Left colon (tissue), 2 donors: ENCODE measurements at places on chromosomes 4 and X.

GRCh38 chr4:37978248-37978924 lies 18.2 kb downstream of the PTTG2 start:
- peak; percentile 60 for DNase-seq

GRCh38 chrX:17829566-17829965 lies 31.5 kb downstream of the RAI2 start:
- no peak for DNase-seq

DNA sequence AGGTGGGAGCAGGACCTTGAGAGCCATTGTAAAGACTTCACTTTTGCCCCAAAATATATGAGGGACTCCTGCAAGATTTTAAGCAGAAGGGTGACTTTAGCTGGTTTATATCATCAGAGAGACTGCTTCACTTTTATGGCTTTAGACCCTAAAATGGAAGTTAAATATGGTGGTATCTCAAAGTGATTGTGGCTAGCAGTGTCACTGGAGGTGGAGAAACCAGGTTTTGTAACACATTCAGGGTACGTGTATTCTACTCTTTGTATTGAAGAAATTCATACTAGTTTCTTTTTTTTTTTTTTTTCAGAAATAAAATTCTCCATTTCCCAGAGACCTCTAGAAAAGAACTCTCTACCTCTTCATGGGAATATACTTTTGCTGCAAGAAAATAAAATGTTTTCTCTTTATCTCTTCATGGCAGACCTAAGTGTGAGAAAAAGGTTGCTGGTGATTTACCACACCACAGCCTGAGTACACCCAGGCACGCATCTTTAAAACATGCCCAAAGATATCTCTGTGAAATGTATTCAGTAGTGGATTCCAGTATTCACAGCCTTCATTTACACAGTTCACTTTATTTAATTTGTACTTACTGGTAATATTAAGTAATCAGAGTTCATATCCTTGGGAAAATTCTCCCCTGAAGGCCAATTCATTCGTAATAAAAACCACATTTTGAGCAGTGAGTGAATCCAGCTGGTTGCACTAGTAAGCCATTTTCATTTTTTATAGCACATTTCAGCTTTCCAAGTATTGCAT lies 74.3 kb upstream of the GUCY1A1 start:
- no peak for DNase-seq

- no peak for DNase-seq
Measured at GRCh38 chr4:6200922-6201362, 593 bp upstream of the JAKMIP1 start.

- no peak for DNase-seq
Measured at GRCh38 chrX:13697976-13698375, 9.0 kb downstream of the RAB9A start.

DNA sequence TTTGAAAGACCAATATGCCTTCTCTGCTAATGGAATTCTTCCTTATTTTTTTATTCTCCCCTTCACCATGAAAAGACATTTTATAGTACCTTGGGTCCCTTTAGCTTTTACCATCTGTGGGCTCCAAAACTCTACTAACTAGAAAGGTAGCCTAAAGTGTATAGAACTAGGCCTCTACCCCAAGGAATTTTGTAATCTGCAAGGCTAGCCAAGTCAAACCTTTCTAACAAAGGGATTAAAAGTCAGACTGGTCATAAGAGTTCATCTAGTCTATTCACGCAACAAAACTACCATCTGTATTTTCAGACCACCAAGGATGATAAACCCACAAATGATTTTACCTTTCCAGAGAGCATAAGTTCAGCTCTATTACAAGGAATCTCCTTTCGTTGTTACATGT lies 189.5 kb upstream of the DCAF8L1 start:
- no peak for DNase-seq

DNA sequence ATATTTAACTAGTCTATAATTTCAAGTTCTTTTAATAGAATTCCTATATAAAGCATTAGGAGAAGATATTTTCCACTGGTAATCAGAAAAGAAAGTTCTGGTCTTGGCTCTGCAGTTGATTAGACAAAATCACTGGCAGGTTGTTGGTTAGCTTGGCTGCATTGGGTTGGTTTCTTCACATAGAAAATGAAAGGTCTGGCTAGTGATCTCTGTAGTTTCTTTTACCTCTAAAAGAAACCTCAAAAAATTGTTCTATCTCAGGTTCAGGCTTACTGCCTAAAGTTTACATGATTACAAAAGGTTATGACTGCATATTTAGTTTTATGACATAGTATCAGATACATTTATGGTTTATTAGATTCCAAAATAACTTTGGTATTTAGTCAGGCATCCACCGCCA lies 95.8 kb upstream of the NAP1L5 start:
- DNase-seq = no peak

- no peak for DNase-seq
Measured at GRCh38 chr4:78162821-78163220, 105.7 kb downstream of the FRAS1 start.

- DNase-seq = no peak
Measured at GRCh38 chr4:17894421-17894820, 83.6 kb downstream of the NCAPG start.

GRCh38 chr4:110289601-110290100 lies 91.2 kb upstream of the ELOVL6 start:
- no peak for DNase-seq

DNA sequence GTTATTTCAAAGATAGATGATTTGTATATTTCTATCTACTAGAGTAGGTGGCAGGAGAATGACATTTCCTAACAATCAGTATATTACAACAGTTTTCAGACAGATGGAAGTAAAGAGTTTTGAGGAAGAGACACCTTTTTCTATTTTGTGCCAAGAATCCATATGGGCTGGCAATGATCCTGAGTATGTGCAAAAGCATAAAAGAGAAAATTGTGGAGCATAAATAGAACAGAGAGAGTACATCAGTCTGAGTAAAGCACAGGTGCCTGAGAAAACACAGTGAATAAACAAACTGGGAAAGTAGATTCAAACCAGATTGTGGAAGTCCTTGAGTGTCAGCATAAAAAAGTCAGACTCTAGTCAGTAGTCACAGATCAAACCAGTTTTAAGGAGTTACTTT lies 96.8 kb upstream of the WDR44 start:
- DNase-seq = no peak

DNA sequence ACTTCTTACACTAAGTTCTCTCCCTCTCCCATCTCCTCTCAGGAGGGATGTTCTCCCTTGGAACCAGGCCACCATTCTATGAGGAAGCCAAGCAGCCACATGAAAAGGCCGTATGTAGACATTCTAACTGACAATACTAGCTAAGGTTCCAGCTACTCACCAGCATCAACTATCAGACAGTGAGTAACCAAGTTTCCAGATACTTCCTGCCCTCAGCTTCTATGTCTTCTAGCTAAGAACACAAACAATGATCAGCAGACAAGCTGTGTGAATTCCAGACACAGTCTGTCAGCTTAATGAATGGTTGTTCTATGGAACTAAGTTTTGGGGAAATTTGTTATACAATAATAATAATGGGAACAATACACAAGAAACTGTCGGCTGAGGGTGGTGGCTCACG lies 50.8 kb downstream of the SMIM14 start:
- DNase-seq = no peak

DNA sequence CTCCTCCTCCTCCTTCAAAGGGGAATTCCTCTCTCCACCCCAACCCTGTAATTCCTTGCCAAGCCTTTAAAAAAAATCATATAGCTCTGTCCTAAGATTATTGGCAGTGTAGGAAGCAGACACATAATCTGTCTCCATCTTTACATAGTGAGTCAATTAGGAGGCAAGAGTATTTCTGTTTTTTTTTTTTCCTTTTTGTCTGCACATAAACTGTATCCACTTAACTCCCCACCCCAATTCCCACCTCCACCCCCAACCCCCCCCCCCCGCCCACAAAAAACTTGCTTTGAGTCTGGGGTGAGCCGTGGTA lies 182.5 kb downstream of the RASL11B start:
- no peak for DNase-seq

DNA sequence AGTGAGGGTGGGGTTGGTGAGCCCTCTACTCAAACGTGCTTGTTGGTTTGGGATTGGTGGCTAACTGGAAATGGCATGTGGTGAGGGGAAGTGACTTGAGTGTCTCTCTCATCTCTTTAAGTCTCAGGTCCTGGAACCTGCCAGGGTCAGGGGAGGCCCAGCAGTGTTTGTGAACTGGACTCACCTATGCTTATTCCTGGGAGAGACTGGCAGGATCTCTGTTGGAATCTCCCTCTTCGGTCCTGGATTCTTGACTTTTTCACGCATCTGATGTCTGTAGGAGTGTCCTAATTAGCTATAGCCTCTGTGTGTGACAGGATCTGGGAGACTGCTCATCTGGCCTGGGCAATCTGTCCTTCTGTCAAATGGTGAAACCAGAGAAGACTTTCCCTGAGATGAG lies 7.2 kb upstream of the EFNB1 start:
- DNase-seq = no peak

- peak; percentile 70 for DNase-seq
Measured at GRCh38 chr4:182916483-182917181, 554 bp downstream of the DCTD start.

DNA sequence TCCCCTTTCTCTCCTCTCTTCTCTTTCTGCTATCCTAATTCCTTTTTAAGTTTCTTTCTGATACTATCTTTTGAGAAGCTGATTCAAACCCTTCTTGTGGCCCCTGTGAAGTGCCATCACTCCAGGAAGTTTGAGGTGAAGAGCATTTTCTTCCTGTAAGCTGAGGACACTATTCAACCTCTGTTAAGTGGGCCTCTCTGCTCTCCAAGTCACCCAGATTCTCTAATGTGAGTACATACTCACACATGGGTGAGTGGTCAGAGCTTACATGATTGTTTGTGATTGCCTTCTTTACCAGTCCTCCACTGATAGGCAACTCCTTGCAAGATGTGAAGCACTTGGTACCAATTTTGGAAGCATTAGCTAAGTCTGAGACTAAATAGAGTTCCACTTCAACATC lies 18.4 kb upstream of the SMIM10L2A start:
- no peak for DNase-seq

GRCh38 chrX:54921427-54922021 lies 900 bp downstream of the TRO start:
- DNase-seq = peak; percentile 39

DNA sequence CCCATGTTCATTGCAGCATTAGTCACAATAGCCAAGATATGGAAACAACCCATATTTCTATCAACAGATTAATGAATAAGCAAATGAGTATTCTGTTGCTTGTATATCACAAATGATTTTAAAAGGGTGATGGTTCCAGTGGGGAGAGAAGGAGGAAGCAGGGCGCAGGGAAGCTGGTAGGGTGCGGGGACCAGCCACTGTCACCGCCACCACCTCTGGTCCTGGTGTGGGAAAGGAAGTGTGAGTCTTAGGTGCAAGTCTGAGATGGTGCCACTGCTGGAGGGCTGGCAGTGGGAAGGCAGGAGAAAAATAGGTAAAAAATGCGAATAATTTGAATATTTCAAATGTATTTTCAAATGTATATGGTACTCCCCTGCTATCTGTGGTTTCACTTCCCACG lies 286.8 kb upstream of the DDX53 start:
- DNase-seq = no peak

GRCh38 chr4:27149541-27150212 lies 289.0 kb downstream of the STIM2 start:
- no peak for DNase-seq

GRCh38 chrX:148774276-148774675 lies 273.9 kb downstream of the AFF2 start:
- DNase-seq = no peak

DNA sequence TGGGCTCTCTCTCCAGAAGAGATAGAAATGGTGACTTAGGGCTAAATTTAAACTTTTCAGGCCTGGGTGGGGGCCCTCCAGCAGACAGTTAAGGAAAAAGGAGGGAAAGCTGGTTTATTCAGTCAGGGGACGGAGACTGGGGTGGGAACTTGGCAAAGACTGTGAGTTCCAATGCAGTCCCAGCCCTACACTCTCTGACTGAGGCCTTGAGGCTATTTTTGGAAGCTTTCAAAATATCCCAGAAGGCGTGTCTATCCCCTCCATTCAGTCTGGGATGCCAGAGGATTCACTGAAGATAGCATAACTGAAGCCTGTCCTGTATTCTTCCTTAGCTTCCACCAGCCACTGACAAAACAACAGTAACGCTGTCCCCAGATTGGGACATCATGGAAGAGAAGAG lies 32.1 kb upstream of the MSN start:
- DNase-seq = no peak

GRCh38 chr4:75071317-75071716 lies 138.4 kb downstream of the PARM1 start:
- DNase-seq = no peak

DNA sequence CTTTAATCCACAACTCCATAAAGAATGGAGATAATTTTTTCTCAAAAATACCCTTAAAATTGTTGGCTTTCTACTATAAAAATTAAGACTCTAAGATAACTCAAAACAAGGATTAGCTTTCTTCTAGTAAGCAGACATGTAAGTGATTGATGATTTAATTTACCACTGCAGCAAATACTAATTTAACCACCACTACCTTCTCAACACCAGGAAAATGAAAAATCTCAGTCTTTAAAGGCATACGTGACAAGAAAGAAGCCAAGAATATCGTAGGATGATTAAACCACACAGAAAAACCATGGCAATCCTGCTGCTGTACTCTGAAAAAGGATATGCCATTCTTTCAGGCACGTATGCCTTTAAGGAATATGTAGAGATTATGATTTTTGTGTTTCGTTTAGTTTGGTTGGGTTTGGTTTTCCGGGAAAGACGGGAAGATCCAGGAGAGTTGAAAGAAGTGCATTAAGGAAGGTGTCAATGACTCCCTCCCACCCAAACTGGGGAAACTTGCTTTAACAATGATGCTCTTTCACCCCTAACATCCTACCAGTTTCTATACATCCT lies 881 bp downstream of the LRCH2 start:
- no peak for DNase-seq

DNA sequence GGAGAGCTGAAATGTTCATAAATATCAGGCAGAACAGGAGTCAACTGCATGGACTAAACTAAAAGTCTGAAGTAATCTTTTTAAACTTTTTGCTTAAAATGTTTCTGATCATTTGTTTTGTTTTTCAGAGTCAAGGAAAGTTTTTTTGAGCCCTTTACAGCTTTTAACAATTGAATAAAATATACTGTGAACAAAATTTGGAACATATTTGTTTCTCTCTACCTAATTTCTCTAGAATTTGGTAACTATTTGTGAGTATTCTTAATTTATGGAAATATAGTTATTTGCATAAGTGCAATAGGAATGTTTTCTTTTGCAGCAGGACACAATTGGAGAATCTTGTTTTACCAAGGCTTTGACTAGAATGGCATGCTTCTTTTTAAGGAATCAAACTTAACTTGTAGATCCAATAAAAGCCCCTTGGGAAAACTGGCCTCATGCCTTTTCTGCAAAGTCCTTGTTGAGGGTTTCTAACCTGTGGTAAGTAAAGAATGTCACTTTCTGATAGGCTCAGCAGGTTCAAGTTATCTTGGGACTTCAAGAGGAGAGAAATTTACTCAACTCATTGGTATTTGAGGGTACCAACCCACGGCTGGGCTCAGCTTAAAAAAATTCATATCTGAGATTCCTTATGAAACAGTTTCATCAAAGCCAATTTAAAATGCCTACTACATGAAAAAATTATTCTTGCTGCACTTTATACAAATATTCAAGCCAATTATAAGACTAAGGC lies 91.5 kb downstream of the UPRT start:
- DNase-seq = no peak

- DNase-seq = no peak
Measured at GRCh38 chr4:657834-658667, 16.0 kb downstream of the ATP5ME start.

- no peak for DNase-seq
Measured at GRCh38 chr4:110087070-110087708, 111.2 kb downstream of the ELOVL6 start.

GRCh38 chr4:120942776-120943175 lies 20.2 kb upstream of the PRDM5 start:
- no peak for DNase-seq
